Right cardiac atrium (tissue), 5 donors: ENCODE measurements at places on chromosomes 12 and 14.

DNA sequence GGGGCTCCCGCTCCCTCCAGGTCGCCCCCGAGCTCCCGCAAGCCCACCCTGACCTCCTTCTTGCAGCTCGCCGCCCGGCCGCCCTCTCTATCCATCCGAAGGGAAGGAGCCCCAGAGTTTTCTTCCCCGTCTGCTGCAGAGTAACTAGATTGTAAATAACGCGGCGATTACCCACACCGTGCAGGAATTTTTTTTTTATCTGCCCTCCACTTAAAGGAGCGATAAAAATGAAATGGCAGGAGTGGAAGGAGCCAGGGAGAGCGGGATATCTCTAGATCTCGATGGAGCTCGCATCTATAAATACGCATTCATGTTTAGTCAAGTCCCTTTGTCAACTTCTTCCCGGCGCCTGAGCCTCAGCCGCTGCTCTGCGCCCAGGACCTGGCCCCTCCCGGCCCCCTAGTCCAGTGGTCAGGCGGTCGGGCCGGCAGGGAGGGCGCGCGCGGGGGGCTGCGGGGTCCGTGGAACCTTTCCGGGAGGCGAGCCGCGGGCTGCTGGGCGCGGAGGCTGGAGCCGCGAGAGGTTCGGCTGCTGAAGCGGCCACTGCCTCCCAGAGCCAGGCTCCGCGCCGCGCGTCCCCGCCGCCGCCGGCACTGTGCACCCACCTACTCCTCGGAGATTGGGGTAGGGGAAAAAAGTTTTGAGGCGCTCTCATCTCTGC, 386.0 kb downstream of the BCAT1 start:
- peak; percentile 48 for DNase-seq

DNA sequence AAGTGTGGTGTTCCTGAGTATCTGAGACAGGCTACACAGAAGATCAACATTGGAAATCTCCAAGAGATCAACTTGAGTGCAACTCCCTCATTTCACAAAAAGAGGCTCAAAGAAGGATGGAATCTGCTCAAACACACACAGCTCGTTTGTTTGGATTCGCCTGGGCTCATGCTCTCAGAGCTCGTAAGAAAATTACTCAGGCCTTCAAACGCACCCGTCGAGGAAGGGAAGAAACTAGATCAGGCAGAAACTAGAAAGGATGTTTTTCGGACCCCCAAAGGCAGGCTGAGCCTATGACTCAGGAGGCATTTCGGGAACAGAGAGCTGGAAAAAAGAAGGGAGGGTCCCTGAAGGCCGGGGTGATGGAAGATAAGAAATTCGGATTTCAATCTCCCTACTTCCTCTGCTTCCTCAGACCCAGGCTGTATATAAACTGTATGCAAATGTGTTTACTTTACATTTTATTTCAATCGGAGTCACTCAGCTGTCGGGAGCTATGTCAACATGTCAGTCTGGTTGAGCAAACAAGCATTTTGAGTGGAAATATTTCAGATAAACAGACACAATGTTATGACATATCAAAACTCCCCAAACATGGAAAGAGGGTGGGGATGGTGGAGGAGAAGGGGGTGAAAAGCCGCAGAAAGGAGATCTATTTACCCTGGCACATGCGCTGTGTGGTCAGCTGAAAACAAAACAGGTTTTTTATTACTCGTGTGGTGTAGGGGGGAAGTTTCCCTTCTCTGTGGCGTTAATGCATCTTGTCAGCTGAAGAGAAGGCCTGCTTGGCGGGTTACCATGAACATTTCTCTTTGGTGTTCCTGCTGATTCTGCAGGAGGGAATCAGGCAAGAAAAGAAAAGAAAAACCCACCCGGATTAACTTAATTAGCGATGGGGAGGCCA, 129.1 kb upstream of the TBX3 start:
- DNase-seq, result no peak

GRCh38 chr12:388541-389141, 479 bp downstream of the KDM5A start:
- no peak for DNase-seq

DNA sequence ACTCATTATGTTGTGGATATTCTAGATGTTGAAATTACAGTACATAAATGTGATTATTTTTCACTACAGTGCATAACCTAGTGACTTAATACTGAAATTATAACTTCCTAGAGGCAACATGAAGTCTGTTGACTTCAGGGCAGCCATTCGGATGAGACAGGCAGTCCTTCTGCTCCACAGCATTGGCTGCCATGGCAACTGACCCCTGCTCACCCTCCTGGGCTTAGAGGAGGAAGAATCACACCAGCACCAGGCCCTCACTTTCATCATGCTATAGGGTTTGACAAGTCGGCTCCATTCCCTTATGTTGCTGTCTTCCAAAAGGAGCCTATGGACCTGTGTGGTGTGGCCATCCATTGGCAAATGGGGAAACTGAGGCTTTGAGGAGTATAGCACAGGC, 233.5 kb upstream of the TMEM132C start:
- DNase-seq, result no peak

DNA sequence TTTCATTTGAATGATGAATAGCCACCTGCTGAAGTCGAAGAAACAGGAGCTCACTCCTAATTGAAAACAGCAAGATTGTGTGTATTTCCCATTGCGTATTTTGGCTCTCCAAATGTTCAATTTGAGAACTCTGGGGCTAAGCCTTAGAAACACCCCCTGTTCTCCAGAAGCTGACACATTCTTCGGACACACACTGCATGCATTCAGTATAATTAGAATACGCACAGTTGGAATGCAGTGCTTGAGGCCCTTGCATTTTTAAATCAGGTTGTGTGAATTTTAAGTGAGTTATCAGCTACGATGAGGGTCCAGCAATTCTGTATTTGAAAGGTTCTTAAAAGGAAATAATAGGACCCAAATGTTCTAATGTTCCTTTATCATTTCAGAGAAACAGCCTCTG, 103.8 kb downstream of the PRKD1 start:
- no peak for DNase-seq

- no peak for DNase-seq
Measured at GRCh38 chr12:1533602-1534304, 60.6 kb downstream of the FBXL14 start.

DNA sequence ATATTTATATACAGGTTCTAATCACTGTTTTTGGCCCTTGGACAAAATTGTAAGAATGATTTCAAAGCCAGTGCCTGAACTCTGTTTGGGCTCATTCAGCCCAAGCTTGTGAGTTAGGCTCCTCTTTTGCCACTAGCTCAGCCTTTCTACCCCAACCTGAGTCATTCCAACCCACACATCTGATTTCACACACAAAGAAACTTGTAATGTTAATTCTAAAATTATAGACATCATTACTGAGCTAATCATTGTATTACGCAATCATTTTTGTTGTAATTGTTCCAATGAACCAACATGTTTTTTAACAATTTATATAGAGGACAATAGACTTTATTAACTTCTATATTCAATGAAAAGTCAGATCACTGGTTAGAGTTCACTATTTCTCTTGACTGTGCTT, 441.1 kb downstream of the ETNK1 start:
- no peak for DNase-seq

GRCh38 chr12:53513712-53514410, 6.6 kb upstream of the NPFF start:
- DNase-seq, result no peak

DNA sequence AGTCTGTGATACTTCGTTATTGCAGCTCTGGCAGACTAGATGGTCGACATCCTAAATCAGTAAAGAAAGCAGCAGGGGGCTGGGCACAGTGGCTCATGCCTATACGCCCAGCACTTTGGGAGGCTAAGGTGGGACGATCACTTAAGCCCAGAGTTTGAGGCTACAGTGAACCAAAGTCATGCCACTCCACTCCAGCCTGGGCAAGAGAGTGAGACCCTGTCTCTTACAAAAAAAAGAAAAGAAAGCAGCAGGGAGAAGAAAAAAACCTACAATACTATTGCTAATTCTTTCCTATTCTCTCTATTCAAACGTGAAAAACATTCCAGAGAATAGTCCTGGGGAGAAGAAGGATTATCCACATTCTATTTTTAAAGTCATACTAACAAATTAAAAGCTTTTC, 79.5 kb downstream of the DCAF5 start:
- DNase-seq, result no peak

GRCh38 chr14:66085224-66085623, 400.9 kb upstream of the CCDC196 start:
- DNase-seq, result no peak

DNA sequence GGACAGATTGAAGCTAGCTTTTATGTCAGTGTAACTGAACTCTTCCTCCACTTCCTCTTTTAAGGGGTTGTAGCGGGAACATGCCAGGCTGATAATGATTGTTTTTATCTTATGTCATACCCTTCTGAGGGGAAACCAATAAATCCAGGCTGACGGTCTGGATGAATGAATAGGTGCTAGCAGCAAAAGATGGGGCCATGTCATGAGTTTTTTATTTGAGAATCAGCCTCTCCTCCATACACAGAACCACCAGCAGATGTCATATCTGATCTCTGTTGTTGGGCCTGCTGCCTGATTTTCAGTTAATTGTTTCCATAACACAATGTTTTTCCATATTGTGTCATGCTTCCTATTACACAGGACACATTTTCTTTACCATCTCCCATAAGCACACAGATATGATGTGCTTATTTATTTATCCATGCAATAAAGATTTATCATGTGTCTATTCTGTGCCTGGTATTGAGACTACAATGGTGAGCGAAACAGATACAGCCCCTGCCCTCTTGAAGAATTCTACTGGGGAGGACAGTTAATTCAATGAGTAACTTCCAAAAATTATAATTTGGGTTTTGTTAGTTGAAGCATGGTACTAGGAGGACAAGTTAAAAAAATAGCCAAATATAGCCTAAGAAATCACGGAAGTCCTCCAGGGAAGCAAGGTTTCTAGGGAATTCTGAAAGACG, 33.6 kb upstream of the CRY1 start:
- DNase-seq, result no peak

DNA sequence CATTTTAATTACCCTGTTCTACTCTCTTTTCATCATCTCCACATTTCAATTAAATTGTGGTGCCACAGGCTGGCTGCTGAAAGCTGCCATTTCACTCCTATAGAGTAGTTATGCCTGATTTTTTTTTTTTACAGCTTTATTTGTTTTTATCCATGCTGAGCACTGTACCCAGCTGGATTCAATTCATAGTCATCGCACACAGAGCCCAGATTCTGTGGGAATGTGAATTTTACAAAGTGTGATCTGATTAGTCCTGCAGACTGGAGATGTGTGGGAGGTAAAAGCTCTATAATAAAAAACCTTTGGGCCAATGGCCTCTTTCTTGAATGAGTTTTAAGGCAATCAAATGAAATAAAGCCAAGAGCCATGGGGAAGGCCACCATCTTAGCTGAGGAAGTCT, 190.2 kb downstream of the ANO4 start:
- no peak for DNase-seq

- no peak for DNase-seq
Measured at GRCh38 chr14:30994681-30995620, 30.5 kb upstream of the AP4S1 start.

DNA sequence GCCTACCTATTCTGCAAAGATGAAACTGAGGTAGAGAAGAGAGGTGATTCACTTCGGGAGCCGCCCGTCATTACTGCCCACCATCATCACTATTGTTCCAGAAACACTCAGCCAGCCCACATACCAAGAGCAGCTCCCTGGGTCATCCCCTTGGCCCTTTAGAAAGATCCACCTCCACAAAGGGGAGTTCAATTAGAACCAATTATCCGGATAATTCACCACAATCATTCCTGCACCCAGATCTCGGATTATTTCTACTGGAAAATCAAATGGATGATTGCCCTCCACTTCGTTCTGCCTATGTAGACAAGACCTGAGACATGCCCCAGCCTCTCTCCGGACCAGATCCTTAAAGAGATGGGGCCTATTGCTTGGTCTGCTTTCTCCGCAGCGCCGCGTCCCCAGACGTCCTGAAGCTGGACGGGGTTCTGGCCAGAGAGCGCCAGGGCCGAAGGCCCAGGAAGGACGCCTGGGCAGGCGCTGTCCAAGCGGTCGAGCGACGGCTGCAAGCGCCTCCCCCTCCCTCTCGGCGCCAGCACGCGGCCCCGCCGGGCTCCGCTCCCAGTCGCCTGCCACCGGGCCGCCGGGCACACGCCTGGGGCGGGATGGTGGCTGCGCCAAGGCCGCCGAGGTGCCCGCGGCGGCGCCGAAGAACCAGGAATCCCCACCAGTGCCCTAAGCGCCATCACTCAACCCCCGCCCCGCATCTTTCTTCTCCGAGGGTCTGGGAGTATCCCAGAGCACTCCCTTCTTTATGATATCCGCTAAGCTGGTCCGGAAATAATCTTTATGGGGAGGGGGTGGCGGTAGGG, 1.3 kb upstream of the ASCL1 start:
- DNase-seq, result peak; percentile 40

GRCh38 chr12:119728444-119728745, 60.5 kb downstream of the PRKAB1 start:
- no peak for DNase-seq

DNA sequence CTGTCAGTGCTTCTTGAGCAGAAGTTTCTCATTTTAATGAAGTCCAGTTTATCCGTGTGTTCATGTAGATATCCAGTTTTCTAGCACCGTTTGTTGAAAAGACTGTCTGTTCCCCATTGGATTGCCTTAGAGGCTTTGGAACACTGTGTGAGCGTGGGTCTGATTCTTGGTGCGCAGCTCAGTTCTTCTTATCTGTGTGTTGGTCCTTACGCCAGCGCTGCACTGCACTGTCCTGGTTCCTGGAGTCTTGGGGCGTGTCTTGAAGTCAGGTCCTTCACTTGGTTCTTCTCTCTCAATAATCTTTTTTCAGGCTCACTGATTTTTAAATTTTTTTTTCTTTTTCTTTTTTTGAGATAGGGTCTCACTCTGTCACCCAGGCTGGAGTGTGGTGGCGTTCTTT, 25.5 kb downstream of the EP400 start:
- DNase-seq, result no peak

GRCh38 chr12:107912421-107913004, 138.0 kb downstream of the ASCL4 start:
- DNase-seq, result peak; percentile 76

- no peak for DNase-seq
Measured at GRCh38 chr14:30322819-30323218, 236.1 kb upstream of the G2E3 start.

- DNase-seq, result no peak
Measured at GRCh38 chr14:96084796-96085195, 45.6 kb downstream of the C14orf132 start.

- no peak for DNase-seq
Measured at GRCh38 chr12:15625075-15625474, 164.1 kb downstream of the EPS8 start.

- DNase-seq, result no peak
Measured at GRCh38 chr12:76549131-76549530, 10.4 kb downstream of the OSBPL8 start.

DNA sequence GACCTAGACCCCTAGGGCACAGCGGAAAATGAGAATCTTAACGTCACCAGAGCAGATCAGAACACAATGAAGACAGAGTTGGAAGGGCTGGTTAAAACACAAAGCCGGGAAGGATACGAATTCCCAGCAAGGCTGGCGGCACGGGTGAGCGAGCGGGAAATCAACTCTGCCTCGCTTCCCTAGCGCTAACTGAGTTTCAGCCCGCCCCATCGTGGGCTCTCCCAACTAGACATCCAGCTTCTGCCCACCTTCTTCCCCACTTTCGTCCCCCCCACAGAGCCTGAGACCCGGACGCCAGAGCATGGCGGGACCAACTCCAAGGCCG, 377 bp downstream of the CCNT1 start:
- DNase-seq, result no peak

- DNase-seq, result peak; percentile 70
Measured at GRCh38 chr12:22333713-22334409, 646 bp downstream of the ST8SIA1 start.
